NCI-H2081 treated with DMSO at 0.1 percent for 48 hours (cell line): ENCODE measurements at places on chromosomes 7 and 10.

DNA sequence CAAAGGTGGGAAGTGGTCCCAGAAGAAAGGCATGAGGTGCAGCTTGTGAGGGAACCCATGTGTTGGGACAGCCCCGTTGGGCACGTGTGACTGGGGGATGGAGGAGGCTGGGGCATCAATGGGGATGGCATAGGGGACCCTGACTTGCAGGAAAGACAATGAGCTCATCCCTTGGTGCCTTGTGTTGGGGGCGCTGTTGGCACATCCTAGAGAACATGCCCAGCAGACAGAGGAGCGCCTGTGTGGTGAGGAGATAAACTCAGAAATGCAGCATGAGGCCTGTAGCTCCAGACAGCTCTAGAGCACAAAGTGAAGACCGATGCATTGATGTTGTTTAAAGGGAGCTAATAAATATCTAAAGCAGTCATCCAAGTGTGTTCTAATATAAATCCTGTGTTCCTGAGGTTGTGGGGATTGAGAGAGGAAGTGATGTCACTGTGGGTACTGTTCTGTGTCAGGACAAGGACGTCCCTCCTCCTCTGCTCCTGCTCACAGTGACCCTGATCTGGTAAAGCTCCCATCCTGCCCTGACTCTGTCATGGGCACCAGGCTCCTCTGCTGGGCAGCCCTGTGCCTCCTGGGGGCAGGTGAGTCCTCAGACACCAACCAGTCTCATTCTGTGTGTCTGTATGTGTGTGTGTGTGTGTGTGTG, 126.1 kb upstream of the PRSS58 start:
- DNase-seq: no peak

DNA sequence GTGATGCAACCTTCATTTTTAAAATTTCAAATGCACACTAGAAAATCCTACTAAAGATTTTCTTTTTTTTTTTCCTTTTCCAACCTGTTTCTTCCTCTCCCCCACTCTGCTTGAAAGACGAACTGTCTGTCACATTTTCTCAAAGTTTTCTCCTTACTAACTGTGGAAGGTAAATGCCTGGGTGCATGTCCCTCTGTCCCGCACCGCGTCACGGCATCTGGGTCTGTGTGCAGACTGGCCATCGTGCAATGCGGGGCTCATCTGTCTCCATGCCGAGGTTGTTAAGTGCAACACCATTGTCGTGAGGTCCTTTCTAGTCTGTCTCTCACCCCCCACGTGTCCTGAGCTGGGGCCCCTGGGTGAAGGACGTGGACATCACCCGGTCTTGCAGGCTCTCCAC, 28.4 kb downstream of the PFKFB3 start:
- no peak for DNase-seq

GRCh38 chr7:6154542-6155404, 117.7 kb downstream of the CYTH3 start:
- DNase-seq: no peak

DNA sequence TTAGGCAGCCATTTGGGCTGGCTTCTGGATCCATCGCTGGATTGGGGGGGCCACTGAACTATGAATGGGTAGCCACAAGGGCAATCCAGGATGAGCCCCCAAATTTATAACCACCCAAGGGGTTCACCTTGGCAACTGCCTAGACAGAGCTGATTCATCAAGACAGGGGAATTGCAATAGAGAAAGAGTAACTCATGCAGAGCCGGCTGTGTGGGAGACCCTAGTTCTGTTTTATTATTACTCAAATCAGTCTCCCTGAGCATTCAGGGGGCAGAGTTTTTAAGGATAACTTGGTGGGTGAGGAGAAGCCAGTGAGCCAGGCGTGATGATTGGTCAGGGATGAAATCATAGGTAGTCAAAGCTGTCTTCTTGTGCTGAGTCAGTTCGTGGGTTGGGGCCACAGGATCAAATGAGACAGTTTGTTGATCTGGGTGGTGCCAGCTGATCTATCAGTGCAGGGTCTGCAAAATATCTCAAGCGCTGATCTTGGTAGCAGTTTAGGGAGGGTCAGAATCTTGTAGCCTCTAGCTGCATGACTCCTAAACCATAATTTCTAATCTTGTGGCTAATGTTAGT, 57.9 kb downstream of the DNAJB9 start:
- DNase-seq: no peak

- DNase-seq: no peak
These were observed 59.4 kb downstream of the TPK1 start for GRCh38 chr7:144776447-144776846.

DNA sequence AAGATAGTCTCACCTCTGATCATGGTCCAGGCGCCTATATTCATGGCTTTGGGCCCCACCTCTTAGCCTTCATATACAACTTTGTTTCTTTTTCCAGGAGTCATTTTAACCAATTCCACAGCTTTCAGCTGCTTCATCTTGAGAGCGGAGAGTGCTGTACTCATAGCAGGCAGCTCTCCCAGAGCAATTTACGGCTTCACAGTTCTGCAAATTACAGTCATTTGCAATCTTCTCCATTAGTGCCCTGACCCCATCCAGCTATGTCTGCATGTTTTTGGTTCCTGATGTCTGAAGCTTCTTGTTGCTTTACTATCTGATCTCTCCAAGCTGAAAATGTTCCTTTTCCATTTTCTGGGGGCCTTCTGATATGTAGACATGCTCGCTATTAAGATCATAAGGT, 18.0 kb upstream of the MEST start:
- DNase-seq: peak; percentile 58

GRCh38 chr7:25622695-25623094, 394.4 kb upstream of the NPVF start:
- no peak for DNase-seq

GRCh38 chr10:104253106-104253505, 1.6 kb upstream of the GSTO1 start:
- DNase-seq: no peak

DNA sequence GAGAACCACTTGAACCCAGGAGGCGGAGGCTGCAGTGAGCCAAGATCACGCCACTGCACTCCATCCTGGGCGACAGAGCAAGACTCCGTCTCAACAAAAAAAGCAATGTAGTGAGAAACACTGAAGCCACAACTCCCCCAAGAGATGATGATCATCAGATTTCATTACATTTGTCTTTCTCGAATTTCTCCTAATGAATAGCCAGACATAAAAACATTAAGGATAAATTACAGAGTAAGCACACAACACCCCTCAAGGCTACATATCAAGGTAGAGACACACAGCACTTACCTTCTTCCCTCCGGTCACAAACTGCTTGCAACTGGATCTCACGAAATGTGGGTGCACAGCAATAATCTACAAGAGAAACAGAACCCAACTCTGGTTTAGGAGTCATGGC, 91.5 kb downstream of the VPS41 start:
- DNase-seq: no peak

DNA sequence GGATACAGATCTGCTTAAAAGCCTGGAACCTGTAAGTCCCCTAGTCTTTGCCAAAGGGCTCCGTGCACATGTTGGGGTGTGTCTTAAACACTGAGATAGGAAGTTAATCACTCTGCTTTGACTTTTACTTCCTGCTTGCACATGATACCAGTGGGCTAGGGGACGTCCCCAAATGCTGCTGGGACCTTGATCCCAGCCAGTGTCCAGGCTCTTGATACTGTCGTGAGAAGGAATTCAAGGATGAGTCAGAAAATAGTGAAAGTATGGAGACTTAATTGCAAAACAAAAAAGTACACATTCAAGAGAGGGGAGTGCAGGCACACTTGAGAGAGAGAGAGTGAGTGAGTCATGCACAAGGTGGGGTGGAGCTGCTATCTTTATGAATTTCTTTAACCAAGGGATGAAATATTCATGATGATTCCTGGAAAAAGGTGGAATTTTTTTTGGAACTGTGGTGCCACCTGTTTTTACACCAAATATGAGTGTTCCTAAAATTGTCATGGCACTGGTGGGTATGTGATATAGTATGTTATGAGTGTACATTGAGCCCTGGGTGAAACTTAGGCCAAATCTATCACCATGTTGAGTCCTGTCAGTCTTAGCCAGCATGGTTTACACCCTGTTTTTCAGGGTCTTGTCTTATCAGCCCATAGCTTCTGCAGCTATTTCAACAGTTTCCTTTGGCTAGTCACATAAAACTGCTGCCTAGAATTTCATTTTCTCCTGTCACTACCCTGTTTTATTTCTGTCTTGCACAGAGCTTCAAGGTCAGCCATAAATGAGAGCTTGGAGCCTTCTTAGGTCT, 88.3 kb upstream of the CYP26C1 start:
- DNase-seq: no peak

GRCh38 chr7:128867241-128867640, 4.6 kb downstream of the ATP6V1F start:
- no peak for DNase-seq

- DNase-seq: no peak
These were observed 108.0 kb downstream of the CREB5 start for GRCh38 chr7:28520074-28521015.

DNA sequence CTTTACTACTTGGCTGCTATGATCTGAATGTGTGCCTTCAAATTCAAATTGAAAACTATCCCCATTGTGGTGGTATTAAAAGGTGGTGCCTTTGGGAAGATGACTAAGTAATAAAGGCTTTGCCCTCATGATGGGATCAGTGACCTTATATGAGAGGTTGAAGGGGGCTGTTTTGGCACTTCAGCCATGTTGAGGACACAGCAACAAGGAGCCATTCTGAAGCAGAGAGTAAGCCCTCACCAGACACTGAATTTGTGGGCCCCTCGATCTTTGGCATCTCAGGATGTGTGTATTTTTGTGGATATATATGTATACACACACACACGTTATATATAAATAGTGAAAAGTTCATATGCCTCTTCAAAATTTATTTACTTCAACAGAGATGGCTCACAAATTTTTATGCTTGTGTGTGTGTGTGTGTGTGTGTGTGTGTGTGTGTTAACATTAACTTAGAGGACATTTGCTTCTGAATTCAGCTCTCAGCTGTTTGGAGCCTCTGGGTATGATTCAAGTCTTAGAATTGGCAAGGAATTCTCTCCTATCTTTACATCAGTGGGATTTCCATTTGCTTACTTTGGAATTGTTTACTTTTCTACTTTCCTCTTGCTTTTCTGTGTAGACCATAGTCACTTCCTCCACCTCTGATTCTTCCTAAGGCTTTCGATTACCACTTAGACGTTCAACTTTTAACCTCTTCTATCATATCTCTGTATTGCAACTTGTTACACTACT, 66.6 kb downstream of the MAGI2 start:
- no peak for DNase-seq

DNA sequence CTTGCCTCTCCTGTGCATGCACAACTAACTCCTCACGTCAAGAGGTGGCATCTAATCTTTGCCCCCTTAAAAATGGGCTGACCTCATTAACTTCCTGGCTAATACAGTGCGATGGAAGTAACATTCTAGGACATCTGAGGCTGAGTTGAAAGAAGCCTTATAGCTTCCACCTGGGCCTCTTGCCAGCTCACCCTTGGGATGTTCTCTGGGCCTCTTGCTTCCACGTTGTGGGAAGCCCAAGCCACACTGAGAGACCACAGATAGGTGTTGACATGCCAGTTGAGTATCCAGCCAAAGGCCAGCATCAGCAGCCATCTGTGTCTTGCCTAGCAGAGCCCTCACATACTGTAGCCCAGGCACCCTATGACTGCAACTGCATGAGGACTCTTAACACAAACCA, 60.8 kb upstream of the GDF10 start:
- no peak for DNase-seq

DNA sequence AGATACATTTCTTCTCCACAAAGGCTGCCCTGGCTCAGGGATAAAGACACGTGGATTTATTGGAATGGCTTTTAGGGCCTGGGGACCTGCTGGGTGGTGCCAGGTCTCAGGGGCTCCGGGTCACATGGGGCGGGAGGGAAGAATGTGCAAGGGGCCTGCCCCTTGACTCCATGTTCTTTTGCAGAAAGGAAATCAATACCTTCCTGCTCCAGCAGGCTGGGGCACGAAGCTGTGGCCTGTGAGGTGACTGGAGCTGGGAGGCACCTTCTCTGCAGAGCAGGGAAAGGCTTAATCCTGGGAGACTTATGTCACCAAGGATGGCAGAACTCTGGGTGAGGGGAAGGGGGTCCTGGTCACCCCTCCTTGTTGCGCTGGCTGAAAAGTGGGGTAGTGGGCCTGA, 42.3 kb upstream of the GNA12 start:
- DNase-seq: no peak

DNA sequence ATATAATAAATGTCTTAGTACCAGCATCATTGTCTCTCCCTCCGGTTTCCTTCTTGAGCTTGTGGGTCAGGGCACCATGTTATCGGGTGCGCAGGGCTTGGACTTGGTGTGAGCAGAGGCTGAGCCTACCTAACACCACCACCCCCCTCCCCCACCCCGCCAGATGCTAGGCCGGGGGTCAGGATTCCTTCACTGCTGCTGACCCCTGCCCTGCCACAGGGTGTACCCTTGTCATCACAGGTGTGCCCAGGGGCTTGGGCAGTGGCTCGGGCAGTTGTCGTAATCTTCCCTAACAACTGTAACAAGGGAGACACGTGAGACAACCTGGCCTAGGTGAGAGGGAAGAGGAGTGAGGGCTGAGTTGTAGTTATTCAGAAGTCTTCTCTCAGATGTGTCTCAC, 12.6 kb upstream of the NFKB2 start:
- no peak for DNase-seq

GRCh38 chr7:6654842-6655610, 17.9 kb downstream of the ZNF316 start:
- DNase-seq: no peak

DNA sequence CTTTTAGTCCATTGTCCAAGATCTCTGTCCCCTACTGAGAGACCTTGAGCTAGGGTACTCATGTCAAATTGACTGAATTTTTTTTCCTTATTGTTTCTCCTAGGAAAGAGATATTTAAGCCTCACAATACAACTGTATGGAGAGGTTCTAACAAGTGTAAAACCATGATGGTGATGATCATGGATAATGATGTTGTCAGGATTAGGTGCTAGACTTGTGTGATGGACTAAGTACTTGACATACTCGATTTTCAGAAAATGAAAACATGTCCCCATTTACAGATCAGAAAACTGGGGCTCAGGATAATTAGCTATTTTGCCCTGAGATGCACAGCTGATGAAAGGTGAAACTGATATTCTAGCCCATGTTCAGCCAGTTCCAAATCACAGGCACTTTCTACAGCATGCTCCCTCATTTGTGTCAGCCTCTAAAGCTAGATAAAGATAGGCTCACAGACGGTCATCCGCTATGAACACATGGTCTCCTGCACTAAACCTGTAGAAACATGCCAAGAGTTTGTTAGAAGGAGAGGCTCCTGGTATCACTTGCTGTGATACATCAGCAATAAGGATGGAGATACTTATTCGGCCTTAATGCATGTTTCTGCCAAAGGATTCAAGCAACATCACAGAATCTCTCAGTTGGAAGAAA, 67.6 kb downstream of the CREB3L2 start:
- no peak for DNase-seq

GRCh38 chr7:116952635-116953371, 498 bp upstream of the ST7 start:
- DNase-seq: no peak

DNA sequence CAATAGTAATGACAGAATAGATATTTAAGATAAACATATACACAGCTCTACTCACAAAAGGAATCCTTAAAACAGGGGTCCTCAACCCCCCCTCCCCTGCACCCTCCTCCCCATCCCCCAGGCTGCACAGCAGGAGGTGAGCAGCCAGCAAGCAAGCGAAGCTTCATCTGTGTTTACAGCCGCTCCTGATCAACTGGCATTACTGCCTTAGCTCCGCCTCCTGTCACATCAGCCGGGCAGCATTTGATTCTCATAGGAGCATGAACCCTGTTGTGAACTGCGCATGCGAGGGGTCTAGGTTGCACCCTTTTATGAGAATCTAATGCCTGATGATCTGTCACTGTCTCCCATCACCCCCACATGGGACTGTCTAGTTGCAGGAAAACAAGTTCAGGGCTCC, 65.5 kb downstream of the SMURF1 start:
- no peak for DNase-seq
